ENCODE measurements at places on chromosomes 13 and 19.
A peak's percentile ranks its signal among the peaks of the same experiment; 100 is the strongest.

DNA sequence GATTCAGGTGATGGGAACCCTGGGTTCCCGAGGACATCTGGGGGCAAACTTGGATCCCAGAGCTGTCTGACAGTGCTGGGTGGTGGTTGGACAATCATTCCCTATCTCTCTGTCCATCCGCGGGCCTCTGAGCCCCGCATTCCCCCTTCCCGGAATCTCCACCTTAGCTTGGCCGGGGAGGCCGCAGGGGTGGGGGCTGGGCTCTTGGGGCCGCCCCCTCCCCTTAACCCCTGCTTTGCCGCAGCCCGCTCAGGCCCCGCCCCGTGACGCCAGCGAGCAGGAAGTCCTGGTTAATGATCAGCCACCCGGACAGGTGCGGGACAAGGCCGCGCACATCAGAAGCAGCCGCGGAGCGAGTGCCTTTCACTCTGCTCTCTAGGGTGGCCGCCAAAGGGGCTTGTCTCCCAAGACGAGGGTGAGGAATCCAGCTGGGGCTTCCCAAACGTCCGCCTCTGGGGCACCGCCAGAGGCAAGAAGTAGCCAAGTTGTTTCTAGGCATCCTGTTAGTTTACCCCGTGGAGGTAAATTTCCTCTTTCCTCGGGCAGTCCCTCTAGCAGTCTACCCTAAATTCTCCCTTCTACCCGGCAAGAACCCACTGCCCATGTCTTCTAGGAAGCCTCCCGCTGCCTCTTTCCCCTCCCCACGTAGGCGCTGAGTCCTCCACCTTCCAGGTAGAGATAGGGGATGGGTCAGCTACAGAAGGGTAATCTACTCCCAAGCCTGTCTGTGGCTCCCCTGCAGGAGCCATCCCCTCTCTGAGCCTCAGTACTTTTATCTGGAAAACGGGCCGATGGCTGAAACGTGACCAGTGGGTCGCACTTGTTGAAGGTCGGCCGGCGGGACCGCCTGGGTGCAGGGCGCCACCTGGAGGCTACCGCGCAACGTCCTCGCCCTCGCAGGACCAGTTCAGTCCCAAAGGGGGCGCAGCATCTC, 3.0 kb downstream of the IRF2BP1 start:
- peak; percentile 65 for DNase-seq

DNA sequence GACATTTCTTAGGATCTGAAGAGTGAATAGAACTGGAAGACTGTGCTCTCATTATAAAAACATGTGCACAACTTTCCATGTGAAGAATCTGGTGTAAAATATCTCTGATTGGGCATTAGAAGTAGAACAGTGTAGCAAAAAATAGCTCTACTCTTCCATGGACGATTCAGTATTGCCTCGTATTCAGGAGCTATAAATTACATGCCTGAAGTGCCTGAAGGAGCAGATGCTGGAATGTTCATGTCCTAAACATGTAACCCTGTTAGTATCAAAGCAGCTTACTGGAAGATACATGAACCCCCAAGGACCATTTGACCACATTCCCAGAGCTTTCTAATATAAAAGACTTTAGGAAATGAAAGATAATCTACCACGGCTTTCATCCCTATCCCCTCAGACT, 528.9 kb downstream of the DACH1 start:
- no peak for DNase-seq

DNA sequence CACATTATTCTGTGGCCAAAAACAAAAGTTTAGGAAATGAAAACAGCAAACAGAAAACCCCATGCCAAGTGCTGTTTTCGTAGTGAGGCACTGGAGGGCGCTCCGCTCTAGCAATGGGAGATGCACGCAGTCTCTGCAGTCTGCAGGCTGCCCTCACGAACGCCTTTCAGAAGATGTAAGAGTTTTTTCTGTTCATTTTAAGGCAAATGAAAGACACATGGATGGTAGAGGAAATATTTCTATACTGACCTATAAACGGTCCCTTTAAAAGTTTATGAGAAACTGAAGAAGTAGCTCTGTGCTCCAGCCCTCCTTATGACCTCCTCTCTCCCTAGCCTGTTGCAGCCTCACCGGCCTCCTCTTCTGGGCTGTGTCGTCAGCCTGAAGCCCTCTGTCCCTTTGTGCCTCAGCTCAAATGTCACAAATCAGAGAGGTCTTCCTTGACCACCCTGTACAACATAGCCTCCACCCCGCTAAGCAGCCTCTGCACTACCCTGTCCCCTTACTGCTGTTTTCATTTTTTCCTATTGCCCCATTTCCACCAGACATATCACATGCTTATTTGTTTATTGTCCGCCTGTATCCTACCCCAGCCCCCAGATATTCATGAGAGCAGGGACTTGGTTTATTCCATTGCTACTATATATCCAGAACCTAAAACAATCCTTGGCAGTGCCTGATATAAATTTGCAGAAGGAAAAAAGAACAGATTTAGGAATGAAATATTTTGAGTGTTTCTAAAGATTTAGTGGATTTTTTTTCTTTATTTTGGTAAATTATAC, 116.4 kb downstream of the TM9SF2 start:
- peak; percentile 46 for DNase-seq

DNA sequence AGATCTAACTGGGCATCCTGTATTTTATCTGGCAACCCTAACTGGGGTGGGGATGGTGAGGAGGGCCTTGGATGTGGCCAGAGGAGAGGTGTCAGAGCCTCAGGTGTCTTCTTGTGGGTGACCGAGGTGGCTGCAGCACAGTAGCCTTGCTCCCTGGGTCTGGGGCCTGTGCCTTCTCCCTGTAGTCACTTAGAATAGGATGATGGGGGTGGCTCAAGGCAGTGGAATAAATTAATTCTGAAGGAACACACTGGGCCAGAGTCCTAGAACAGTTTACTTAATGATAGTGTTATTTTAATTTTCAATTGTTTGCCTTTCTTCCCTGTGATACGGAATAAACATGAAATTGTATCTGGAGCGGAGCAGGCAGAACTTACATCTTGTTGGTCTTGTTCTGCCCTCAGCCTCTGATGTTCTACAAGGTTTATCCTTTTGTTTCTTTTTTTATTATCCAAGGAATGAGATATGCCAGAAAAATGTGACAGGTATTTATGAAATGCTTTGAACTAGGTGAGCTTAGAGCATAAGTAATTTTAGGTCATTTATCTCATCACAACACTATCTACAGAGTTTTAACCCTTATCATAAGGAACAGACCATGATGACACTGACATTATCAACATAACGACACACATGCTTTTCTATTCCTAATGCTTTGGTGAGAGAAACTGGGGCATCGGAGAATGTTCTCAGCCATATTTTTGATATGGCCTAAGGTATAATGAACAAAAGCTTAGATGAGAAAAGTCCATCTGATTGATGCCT, 51.4 kb downstream of the LRCH1 start:
- no peak for DNase-seq

DNA sequence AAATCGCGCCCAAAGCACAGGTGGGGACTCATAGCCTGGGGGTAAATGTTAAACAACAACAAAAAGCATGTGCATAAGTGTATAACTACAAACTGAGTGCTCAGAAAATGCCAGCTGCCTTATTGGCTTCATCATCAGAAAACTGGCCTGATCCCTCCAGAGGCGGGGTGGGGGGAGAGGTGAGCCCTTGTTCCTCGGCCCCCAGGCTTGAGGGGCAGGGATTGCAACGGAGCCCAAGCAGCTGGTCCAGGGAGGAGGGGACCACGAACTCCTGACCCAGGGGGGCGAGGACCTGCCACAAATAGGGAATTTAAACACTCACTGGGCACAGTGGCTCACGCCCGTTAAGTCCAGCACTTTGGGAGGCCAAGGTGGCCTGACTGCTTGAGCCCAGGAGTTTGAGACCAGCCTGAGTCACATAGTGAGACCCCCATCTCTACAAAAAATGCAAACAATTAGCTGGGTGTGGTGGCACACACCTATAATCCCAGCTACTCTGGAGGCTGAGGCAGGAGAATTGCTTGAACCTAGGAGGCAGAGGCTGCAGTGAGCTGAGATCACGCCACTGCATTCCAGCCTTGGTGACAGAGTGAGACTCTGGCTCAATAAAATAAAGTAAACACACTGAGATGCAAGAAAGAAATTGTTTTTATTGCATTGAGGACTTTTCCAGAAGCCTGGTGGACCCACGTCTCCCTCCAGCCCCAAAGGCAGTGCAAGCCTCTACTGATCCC, 8.7 kb downstream of the SIRT6 start:
- no peak for DNase-seq

DNA sequence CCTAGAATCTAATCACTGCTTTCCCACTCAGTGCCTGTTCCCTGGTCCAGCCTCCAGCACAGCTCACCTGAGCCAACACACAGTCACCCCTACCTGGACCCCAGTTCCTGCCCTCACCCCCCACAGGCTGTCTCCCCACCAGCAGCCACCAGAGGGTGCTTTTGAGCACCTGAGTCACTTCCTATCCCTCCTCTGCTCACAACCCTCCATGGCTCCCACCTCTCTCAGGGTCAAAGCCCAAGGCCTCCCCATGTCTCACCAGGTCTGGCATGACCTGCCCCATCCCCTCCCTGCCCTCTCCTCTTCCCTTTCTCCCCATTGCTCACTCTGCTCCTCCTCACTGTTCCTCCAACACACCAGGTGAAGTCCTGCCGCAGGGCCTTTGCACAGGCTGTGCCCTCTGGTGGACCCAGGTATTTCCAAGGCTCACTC, 7.1 kb upstream of the DPP9 start:
- DNase-seq = no peak
